Midbrain (tissue), 1 donor: ENCODE measurements at places on chromosomes 3 and 15.

DNA sequence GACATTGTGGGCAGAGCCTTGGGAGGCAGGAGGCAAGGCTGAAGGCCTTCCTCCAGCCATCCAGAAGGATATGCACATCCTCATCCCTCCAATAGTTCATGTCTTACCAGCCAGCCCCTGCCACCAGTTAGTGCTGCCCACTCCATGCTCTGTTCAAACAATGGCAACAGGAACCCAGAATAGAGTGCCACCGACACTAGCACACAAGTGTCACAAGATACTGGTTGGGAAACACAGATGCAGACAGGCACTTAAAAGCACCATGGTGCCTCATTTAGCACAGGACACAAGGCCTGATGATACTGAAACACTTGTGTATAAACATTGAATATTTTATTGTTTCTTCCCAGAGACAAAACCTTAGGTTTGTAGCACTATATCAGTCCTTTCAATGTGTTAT, 56.5 kb upstream of the MYO5C start:
- DNase-seq, result no peak

GRCh38 chr15:58115692-58116091, 22.5 kb upstream of the AQP9 start:
- no peak for DNase-seq

GRCh38 chr3:195800240-195800639, 11.5 kb downstream of the MUC4 start:
- DNase-seq, result no peak

DNA sequence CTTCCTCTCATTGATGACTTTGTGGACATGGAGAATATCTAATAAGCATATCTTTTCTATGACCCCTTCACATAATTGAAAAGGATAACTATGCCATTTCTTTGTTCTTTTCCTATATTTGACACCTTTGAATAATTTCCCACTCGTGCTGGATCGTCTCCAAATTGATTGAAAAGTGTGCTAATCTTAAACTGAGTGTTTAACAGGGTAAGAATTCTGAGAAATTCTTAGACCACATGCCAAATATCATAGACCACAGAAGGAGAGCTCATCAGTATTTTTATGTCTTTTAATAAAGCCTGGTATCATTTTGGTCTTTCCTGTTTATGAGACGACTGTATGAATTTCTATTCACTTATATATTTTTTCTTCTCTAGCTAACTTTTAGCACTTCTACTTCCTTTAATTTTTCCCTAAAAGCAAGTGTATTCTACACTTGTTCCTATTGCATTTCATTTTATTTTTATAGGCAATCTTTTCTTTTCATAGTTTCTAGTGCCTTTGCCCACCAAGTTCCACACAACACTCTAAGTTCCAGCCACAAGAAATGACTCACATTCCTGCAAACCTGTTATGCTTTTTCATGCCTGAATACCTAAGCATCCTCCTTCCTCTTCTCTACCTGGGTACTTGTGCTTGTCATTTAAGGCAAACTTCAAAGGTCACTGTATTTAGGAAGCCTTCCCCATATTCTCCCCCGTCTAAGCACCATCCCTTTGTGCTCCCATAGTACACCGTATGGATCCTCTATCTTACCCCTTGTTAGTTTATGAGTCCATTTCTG, 30.1 kb downstream of the KBTBD8 start:
- DNase-seq, result no peak

GRCh38 chr3:25182794-25183193, 245.3 kb upstream of the RARB start:
- DNase-seq, result no peak

DNA sequence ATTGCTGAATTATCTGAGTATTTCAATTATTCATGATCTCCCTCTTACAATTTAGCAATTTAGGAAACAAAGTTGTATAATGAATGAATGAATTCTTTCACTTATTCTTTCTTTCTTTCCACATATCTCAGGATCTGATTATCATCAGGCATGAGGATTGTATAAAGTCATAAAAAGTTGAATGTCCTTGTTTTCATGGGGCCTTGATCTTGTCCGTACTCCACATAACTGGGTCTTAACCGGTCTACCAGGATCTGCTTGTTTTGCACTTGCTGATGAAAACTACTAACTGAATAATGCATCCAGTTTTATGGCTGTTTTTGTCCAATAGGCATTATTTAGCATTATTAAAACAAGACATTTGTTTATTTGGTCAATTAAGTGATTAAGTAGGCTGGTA, 12.6 kb downstream of the C3orf85 start:
- no peak for DNase-seq

GRCh38 chr15:63727542-63727941, 106.2 kb downstream of the HERC1 start:
- no peak for DNase-seq

- DNase-seq, result peak; percentile 66
These were observed 22.0 kb downstream of the GASK1A start for GRCh38 chr3:43001094-43001553.

- peak; percentile 23 for DNase-seq
These were observed 19.2 kb downstream of the RARRES1 start for GRCh38 chr3:158713094-158713499.

DNA sequence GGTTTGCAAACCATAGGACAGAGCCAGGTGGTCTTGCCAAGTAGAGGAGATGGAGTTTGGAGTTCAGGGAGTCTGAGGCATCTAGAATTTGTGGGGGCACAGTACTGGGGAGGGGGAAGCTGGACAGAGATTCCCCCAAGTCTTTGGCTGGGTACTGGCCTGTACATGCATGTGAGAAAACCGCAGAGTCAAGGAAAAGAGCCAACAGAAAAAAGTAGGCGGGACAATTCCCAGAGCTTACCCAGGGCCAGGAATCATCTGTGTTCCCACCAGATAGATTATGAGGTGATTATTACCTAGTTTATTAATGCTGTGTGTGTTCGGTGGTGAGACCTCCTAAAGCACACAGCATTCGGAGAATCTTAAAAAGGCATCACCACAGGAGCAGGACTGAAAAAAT, 11.3 kb downstream of the LYSMD4 start:
- DNase-seq, result no peak
